Esophagus muscularis mucosa (tissue), 4 donors: ENCODE measurements at places on chromosomes 5 and 9.
A peak's percentile ranks its signal among the peaks of the same experiment; 100 is the strongest.

DNA sequence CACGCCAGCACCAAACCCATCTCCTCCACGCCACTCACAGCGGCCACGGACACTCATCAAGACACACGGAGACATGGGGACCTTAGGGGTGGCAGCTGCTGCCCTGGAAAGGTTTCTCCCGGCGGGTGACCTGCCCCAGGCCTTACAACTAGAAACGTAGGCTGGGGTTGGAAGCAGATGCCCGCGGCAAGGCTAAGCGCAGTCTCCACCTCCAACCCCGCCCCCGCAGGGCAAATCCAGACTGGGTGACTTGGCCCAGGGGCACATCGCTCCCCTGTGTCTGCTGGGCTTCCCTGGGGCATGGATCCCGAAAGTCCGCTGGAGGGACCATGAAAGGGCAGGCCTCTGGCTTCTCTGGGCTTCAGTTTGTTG is 12.0 kb upstream of the ASS1 start:
- DNase-seq, result no peak

DNA sequence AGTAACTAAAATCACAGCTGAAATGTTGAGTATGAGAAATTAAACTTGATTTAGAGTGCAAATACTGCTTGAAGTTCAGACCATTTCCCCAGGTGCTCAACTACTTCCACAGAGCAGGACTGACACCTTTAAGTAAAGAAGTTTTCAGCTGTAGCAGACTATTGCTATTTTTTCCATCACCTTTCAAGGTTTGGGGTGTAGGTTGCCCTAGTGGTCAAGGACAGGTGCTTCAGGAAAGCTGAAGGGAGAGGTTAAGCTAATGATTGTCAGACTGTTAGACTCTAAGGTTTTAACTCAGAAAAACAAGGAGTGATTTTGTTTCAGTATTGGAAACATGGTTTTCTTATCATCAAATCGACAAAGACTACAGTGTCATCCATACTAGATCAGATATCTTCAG is 162.1 kb downstream of the CCDC192 start:
- no peak for DNase-seq

GRCh38 chr9:129323376-129323998 is 145.4 kb upstream of the IER5L start:
- DNase-seq, result no peak

GRCh38 chr5:124544366-124545055 is 201.9 kb downstream of the ZNF608 start:
- peak; percentile 85 for DNase-seq

DNA sequence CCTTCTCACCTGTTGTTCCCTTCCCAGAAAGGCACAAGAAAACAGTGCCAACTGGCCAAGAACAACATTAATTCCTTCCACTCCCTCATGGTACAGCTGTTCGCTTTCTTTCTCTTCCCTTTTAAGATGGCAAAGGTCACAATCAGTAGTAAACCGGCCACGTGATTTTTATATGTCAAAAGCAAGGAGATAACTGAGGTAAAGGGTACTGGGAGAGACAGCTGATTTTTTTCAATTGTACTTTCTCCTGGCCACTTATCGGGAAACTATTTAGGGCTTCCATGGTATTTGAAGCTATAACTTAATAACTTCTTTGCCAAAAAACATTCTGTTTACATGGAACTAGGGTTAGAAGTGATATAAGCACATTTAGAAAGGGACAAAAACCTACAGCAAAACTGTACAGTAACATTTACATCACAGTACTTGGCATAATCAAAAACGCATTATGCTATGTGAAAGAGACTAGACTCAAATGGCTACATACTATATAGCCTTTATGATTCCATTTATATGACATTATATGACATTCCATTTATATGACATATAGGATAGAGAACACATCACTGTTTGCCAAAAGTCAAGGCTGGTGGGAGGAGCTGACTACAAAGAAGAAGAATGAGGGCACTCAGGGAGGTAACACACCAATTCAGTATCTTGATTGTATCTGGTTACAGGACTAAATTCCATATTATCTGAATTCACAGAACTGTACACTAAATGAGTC is 24.8 kb downstream of the PLPP1 start:
- DNase-seq, result no peak
